ENCODE measurements at places on chromosomes 6 and 20.

DNA sequence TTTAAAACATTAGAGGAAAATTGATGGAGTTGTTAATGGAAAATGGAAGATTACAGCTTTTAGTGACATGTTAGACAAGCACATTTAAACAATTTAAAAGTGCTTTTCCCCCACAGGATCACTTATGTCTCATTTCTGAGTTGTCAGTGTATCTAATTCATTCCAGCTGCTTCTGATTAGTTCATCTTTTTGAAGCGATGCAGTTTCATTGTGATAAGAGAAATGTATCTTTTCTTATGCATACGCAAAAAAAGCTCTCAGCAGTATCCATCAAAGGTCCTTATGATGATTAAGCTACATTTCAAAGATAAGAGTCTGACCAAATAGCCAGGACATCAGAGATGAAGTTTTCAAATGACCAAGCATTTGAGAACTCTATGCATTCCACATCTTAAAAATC is 572.6 kb upstream of the SYNCRIP start:
- no peak for DNase-seq

DNA sequence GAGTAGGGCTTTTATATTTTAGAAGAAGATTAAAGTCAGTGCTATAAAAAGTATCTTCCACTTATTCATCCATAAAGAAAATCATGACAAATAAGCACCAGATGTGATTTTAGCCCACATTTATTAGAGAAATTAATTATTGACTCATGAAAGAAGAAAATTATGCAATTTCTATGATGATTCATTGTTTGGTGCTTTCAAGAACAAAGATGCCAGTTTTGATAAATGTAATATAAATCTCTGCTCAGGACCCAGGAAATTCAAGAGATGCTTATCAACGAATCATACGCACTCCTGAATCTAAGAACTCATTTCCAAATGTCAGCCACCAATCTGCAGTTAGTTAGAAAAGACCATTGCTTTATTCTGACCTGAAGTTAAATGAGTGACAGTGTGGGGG is 211.4 kb downstream of the ARHGAP18 start:
- DNase-seq: no peak

- no peak for DNase-seq
These were observed 163.8 kb downstream of the TMEM200A start for GRCh38 chr6:130529569-130530149.

GRCh38 chr6:41278699-41279405 is 7.6 kb downstream of the TREM1 start:
- DNase-seq: peak; percentile 59

DNA sequence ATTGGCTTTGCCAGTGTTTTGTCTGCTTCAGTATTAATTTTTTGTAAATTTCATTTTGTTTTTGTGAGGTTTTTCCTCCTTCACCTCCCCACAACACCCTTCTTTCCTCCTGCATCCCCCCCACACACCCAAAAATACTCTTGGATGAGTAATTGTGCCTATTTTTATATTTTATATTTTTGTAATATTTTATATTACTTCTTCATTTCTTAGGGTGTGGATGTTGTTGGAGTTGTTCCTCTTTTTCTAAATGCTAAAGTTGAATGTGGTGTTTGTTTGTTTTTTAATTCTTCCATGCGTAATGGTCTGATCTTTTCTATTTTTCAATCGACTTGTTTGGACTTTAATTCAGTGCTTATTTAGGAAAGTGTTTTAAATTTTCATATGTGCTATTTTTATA is 420.5 kb upstream of the SOX4 start:
- no peak for DNase-seq

DNA sequence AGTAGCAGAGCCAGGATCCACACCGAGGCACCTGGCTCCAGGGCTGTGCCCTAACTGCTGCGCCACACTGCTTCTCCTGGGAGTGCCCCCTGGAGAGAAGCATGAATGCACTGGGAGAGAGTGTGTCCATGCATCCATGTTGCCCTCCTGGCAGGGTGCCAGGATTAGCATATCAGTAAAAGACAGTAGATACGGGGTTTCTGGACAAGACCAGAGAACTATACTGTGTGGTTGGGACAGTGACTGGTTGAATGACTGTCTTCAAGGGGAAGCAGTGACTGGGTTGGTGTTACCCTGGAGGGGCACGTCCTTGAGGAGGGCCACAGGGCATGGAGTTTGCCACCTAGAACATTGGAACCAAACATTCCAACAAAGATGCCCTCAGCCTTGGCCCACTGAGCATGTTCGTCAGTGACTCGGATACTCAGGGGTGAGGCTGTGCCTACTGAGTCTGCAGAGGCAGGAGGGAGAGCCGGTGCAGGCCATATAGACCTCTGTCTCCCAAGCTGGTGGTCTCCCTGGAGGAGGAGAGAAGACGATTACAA is 288.8 kb downstream of the CDC5L start:
- no peak for DNase-seq

GRCh38 chr6:108463784-108464183 is 96.9 kb upstream of the FOXO3 start:
- no peak for DNase-seq
